Activated CD8-positive, alpha-beta memory T cell treated with anti-CD3 and anti-CD28 coated beads for 4 hours (primary cell): ENCODE measurements at places on chromosomes 13 and 19.

GRCh38 chr13:30222254-30222653, 85.1 kb downstream of the KATNAL1 start:
- DNase-seq, result no peak

- DNase-seq, result no peak
These were observed 213.1 kb downstream of the UQCRFS1 start for GRCh38 chr19:28999724-29000433.

DNA sequence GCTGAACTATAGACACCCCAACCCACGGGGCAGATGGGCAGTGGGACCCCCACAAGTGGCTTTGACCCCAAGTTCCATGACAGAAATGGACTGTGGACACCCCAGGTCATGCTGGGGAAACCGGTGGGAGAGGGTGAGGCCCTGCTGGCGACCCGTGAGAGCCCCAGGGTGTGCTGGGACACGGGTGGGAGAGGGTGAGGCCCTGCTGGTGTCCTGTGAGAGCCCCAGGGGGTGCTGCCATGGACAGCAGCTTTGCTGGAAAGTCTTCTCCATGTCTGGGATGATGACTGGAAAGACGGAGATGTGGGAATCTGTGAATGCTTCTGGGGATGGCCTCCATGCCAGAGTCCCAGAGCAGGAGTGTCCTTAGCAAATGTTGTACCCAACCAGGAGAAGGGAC, 148.4 kb downstream of the URI1 start:
- no peak for DNase-seq

DNA sequence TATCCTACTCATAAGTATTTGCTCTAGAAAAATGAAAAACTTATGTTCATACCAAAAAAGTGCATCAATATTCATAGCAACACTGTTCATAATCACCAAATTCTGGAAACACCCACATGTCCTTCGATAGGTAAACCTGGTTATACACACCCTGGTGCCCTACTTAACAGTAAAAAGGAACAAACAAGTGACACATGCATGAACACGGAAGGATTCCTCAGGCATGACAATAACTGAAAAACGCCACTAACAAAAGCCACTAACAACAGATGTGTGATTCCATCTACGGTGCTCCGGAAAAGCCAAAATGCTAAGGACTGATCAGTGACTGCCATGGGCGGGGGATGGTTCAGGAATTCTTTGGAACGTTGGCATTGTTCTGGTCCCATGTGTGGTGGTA, 65.5 kb downstream of the STK24 start:
- DNase-seq, result no peak

DNA sequence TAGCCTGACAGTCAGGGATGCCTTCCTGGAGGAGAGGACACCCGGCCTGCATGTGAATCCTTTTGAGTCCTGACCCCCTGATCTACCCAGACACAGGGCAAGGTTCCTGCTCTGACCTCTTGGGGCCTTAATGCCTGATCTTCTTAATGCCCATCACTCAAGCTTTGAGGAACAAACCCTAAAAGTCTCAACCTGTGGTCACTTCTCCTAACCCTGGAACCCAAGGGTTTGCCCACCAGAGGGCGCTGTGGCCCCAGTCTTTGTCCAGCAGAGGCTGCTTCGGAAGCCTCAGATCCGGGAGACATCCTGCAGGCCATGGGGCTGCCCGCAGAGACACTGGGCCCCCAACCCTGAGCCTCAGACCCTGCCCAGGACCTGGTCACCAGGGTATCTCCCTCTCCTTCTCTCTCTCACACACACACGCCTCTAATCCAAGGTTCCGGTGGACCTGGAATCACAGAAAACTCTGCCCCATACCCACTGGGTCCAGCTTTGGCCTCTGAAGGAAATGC, 9.8 kb upstream of the DPF1 start:
- DNase-seq, result peak; percentile 43

- DNase-seq, result no peak
These were observed 99.4 kb upstream of the SERP2 start for GRCh38 chr13:44273991-44274770.

- no peak for DNase-seq
These were observed 12.8 kb upstream of the SELENOW start for GRCh38 chr19:47765523-47766358.

- no peak for DNase-seq
These were observed 26.2 kb upstream of the ZNF254 start for GRCh38 chr19:24060687-24061356.

GRCh38 chr19:17581211-17581874, 25.9 kb downstream of the COLGALT1 start:
- no peak for DNase-seq

- DNase-seq, result no peak
These were observed 4.2 kb upstream of the LRRC25 start for GRCh38 chr19:18401580-18402112.

- DNase-seq, result no peak
These were observed 2.3 kb downstream of the SIGLEC10 start for GRCh38 chr19:51415187-51415586.

DNA sequence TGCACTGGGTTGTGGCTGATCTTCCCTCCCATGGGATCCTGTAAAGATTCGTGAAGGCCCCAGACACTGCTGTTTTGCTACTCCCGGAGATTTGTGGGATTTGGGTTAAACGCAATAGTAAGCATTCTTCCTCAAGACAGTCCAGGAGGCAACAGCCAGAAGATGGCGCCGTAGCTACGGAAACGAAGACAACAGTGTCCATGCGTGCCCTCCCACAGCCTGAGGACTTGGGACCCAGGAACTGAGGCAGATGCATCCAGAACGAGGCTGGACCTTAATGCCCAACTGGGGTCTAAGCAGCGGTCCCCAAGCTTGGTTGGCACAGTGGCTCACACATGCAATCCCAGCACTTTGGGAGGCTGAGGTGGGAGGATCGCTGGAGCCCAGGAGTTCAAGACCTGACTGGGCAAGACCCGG, 57.6 kb upstream of the ZNF507 start:
- no peak for DNase-seq

DNA sequence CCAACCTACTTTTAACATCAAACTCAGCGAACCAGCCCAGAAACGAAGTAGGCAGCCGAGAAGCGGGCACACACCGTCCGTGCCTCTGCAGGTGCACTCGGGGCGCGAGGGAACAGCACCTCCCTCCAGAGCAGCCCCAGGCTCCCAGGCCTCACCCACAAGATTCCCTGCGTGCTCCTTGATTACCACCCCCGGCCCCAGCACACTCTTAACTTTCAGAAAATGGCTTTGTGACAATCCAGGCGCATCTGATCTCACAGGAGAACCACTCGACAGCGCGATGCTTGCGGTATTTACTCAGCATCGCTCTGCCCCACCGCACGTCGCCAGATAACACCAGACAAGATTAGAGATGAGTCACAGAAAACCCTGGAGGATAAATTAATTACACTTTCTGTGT, 134.9 kb upstream of the SPACA7 start:
- DNase-seq, result no peak

- DNase-seq, result no peak
These were observed 16.7 kb downstream of the ZNF100 start for GRCh38 chr19:21750586-21751128.

DNA sequence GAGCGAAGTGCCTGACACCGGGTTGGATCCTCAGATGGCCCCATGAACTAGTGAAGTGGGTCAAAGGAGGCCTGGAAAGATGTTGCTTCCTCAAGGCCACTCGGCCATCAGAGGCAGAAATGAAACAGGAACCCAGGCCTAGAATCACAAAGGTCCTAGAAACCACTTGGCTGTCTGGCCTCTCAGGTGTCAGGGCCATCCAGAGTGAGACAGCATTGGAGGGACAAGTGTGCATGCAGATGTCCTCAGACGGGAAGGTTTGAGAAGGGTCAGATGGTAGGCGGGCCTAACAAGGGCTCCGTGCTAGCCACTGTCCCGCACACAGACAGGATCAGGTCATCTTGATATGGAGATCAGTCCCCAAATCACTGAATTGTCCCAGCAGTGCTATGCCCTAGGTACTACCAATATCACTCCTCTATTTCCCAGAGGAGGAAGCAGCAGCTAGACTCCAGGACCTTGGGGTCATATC, 14.3 kb downstream of the CCDC97 start:
- no peak for DNase-seq

GRCh38 chr19:49094505-49095482, 9.5 kb downstream of the SNRNP70 start:
- no peak for DNase-seq

GRCh38 chr19:6588508-6589345, 2.2 kb downstream of the CD70 start:
- no peak for DNase-seq

- no peak for DNase-seq
These were observed 5.9 kb downstream of the NOTCH3 start for GRCh38 chr19:15194938-15195337.

DNA sequence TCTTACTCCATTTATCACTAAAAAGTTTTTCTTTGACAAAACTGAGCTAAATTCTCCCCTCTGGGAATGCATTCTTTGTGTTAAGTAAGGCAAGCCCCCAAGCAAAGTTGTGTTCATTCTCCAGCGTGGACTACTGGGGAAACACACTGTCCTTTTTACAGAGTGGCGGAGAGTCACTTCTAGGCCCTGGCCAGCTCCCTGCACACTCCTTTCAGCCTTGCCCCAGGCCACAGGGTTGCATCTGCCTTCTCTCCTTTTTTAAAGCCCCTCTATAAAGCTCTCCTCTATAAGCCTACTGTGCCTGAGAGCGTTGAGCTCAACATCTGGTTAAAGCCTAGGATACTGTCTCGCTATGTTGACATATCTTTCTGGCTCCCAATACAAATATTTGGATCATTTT, 803.4 kb downstream of the PCDH17 start:
- no peak for DNase-seq

DNA sequence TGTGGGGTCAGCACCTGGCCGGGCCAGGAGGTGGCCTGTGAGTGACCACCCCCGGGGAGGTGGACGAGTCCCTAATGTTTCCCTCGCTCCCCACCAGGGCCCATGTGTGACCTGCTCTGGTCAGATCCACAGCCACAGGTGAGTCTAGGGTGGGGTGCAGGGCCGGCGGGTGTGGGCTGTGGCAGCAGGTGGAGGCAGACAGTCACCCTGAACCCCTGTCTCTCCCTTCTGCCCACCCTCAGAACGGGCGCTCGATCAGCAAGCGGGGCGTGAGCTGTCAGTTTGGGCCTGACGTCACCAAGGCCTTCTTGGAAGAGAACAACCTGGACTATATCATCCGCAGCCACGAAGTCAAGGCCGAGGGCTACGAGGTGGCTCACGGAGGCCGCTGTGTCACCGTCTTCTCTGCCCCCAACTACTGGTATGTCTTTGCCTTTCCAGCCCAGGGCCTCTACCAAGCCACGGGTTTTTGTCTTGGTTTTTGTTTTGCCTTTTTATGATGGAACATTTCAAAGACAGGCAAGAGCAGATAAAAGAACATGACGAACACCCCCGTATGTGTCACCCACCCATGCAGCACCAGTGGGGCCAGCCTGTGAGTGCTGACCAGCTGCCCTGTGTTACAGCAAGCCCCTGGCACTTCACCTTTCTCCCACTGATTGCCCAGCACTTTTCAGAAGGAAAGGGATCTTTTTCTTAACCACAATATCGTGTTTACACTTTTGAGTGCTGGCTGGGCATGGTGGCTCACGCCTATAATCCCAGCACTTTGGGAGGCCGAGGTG, 24.9 kb downstream of the CCDC8 start:
- DNase-seq, result no peak

DNA sequence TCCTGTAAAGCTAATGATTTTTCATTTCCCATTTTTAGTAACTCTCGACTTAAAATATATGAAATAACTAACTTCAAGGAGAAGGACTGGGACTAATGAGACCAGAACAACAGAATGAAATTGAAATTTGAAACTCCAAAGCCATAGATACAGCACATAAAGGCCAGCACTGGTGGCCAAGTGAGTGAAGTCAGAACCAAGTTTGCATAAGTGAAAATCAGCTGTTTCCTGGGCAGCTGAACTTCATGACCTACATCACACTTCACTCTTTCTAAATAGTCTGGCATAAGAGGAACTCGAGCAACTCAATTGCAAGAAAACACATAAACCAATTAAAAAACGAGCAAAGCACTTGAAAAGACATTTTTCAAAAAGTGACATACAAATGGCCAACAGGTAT, 84.5 kb downstream of the DCLK1 start:
- DNase-seq, result no peak

GRCh38 chr19:28820289-28820688, 392.7 kb downstream of the UQCRFS1 start:
- DNase-seq, result no peak

GRCh38 chr13:42574435-42575311, 721 bp downstream of the TNFSF11 start:
- peak; percentile 63 for DNase-seq

GRCh38 chr19:49916839-49917733, 11.9 kb upstream of the ATF5 start:
- DNase-seq, result no peak

GRCh38 chr19:1590641-1591397, 1.8 kb downstream of the MBD3 start:
- DNase-seq, result no peak

- DNase-seq, result no peak
These were observed 390.7 kb upstream of the ARGLU1 start for GRCh38 chr13:106958621-106959048.

GRCh38 chr19:34254698-34255432, 511 bp downstream of the GARRE1 start:
- no peak for DNase-seq

DNA sequence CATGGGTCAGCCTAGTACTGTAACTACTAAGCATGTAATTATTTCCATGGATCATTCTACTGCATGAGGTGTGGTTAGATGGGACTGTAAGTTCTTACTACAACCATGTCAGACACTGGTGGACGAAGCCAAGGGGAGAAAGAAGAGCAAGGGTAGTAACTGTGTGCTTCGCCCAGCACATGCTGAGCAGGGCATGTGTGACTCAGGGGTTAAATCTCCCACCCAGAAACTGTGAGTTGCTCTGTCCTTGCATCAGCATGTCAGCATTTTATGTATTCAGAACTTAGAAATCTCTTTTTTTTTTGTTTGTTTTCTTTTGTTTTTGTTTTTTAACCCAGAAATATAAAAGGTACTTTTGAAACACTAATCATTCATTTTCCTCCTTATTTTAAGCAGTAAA, 436.6 kb upstream of the KLF12 start:
- DNase-seq, result no peak

DNA sequence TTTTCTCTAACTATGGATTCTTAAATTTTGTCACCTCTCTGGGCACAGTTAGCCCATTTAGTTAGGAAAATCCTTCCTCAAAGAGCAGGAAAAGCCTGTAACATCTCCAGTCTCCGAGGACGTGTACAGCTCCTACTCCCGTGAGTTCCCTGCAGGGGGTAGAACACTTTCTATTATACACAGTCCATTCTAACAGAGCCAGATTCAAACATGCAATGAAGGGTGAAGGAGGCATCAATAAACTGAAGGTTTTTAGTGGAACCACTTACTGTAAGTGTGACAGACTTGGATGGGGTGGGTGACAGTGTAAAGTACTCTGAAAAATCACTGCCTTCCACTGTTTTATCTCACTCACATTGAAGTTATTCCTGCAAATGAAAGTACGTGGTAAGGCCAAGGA, 204.7 kb upstream of the DACH1 start:
- DNase-seq, result no peak

GRCh38 chr13:39952249-39953233, 297.1 kb downstream of the COG6 start:
- no peak for DNase-seq
